Fibroblast of villous mesenchyme (primary cell): ENCODE measurements at places on chromosomes 2 and 18.

GRCh38 chr18:57816208-57816954, 13.3 kb upstream of the ATP8B1 start:
- no peak for DNase-seq

DNA sequence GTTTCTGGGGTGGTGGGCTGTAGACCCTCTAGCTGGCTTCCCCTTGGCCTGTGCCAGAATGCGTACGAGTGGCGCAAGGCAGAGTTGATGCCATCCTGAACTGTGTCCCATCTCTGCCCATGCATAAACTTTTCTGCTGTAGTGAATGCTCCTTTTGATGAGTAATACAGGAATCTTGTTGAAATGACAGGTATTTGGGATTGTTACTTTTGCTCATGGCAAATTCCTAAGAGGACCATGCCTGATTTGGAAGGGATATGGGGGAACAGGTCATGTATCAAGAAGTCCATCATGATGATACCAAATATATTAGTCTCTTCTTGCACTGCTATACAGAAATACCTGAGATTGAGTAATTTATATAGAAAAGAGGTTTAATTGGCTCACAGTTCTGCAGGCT, 648.0 kb downstream of the SLC4A3 start:
- DNase-seq, result no peak

DNA sequence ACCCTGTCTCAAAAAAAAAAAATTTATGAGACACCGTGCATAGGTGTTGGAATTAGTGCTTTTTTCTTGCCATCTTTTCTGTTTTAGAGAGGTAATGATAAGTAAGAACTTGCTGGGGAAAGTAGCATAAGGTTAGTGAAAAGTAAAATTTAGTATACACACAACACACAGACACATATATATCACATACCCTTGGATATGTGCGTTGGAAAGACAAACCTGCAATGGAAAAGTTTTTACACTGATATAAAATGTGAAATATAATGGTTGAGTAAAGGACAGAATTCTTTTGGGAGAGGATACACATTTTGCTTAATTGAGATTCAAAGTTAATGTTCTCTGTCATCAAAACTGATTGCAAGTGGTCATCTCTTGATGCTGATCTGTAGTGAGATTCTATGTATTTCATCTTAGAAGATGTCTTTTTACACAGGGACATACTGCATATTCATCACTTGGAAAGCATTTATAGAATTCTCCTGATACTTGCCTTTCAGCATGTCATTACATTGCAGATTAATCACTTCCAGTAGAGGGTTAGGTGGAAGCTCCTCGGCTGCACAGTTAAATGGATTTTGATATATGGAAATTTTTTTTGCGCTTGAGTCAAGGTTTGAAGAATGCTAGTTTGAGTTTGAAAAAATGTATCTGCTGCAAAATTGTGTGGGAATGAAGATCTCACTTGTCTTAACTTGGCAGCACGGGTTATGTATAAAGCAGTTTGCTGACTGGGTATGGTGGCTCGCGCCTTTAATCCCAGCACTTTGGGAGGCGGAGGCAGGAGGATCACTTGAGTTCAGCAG, 13.5 kb downstream of the PPP1CB start:
- no peak for DNase-seq

DNA sequence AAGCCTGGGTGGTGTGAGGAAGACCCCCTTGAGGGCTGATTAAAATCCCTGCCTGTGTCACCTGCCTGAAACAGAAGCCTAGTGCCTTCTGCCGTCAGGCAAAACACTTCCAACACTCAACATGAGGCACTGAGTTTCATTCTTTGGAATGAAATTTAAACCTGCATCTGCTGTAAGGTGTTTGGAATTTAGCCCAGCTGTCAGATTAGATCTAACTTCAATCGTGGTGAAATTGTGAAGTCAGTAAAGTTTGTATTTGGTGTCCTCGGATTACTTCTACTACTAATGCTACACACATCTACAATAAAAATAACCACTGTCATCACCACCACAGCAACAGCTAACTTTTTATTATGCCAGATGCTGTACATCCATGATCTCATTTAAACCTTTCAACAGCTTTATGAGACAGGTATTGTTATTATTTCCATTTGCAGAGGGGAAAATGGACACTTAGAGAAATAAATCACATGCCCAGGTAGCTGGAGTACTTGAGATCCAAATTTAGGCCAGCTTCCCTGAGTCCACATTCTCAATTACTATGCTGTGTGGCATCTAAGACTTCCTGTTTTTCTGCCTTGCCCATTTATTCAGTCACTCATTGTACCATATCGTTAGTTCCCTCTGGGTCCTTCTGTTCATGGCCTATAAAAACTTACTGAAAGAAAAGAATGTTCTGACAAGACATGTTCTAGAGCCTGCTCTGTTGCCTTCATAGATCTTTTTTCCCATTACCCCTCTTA, 98.2 kb upstream of the GCFC2 start:
- DNase-seq, result no peak

DNA sequence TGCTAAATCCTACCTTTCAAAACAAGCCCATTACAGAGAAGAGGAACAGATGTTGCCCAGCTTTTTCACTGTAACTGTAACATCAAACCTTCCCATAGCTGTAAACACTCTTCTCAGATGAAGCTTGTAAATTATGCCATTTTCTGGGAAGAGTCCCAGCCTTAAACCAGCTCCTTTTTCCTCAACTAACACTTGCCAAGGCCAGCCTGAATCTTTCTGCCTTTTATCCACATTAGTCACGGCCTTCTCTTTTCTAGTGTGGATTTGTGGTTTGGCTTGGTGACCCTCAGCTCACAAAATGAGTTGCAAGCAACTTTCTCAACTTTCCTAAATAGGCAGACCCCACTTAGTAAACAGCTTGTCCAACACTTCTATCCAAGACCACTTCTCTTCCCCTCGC, 90.2 kb downstream of the CABLES1 start:
- peak; percentile 100 for DNase-seq

DNA sequence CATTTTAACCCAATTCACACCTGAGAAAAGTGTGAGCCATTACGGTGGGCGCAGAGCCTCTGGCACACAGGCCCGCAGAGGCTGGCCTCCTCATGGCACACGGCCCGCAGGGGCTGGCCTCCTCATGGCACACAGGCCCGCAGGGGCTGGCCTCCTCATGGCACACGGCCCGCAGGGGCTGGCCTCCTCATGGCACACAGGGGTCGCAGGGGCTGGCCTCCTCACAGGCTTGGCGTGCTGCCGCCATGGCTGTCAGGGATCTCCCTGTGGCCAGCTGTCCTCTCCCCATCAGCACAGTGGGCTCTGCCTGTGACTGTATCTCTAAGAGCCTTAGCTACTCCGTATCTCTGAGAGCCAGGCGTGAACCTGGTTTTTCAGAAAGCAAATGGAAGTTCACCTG, 24.6 kb downstream of the ANO7 start:
- DNase-seq, result no peak

- DNase-seq, result no peak
Measured at GRCh38 chr2:200987137-200987536, 23.7 kb upstream of the ORC2 start.

- no peak for DNase-seq
Measured at GRCh38 chr2:19746137-19746600, 155.6 kb downstream of the TTC32 start.

DNA sequence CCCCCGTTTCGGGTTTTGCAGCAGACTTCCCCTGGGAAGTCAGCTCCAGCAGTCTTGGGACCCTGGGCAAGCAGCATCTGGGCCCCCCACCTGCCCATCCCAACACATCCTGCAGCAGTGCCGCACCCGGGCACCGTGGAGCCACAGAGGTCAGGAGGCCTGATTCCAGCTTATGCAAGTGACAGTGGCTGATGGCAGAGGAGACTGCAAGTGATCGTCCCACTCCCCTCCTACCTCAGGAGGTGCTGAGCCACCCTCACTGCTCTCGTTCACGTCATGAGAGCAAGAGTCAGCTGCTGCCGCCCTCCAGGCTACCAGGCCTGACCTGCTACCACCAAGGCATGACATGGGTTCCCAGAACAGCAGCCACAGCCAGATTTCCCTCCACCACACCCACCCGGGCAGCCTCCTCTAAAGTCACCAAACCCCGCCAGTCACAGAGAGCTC, 18.2 kb downstream of the COX7A2L start:
- DNase-seq, result no peak

GRCh38 chr18:9095297-9096006, 7.0 kb upstream of the NDUFV2 start:
- DNase-seq, result peak; percentile 42
